Placental epithelial cell (primary cell): ENCODE measurements at places on chromosomes 1 and 21. TPM values are rescaled to one million over a fixed set of nuclear protein-coding genes. Genes with fewer than 3 reads are reported as not detected.

CLDN19 gene
- not detected in 2 replicates for total RNA-seq

ADAMTS4 gene
- total RNA-seq, result under 0.01 TPM in 1 of 2 replicates, not detected in the other

LYPD8 gene
- total RNA-seq, result 0.22 TPM in 1 of 2 replicates, not detected in the other

MAP1LC3C gene
- total RNA-seq, result 0.22 TPM in 1 of 2 replicates, not detected in the other

ALG6 gene
- 8.4 and 9.4 TPM in 2 replicates for total RNA-seq

CFAP74 gene
- not detected in 2 replicates for total RNA-seq

NUF2 gene
- 2.7 and 4.2 TPM in 2 replicates for total RNA-seq

HMGN2 gene
- total RNA-seq, result 222 and 231 TPM in 2 replicates

PEX10 gene
- total RNA-seq, result 31.0 and 46.5 TPM in 2 replicates

MAST2 gene
- 21.9 and 39.7 TPM in 2 replicates for total RNA-seq

NECTIN4 gene
- total RNA-seq, result 47.5 and 187 TPM in 2 replicates

CFHR5 gene
- not detected in 2 replicates for total RNA-seq

CCDC27 gene
- total RNA-seq, result not detected in 2 replicates

SH3GLB1 gene
- total RNA-seq, result 40.8 and 47.6 TPM in 2 replicates

CLSTN1 gene
- total RNA-seq, result 85.2 and 99.4 TPM in 2 replicates

RCAN1 gene
- total RNA-seq, result 6.7 and 16.5 TPM in 2 replicates
